D341Med (cell line): ENCODE measurements at places on chromosomes 12 and 14.

DNA sequence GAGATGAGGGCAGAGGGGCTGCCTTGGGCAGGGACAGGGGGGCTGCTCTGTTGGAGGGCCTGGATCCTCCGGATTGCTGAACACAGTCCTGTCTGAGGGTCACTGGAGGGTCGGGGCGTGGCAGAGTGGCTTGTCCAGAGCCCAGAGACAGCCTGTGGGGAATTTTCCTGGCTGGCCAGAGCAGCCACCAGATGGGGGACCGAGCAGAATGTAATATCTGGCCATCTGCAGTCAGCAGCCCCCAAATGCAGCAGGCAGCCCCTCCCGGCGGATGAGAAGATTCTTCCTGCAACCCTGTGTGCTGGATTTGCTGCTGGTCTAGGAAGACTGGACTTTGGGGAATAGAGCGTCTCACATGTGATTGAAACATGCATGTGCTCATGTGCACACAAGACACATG lies 23.3 kb upstream of the NOS1 start:
- no peak for DNase-seq

GRCh38 chr12:110885152-110885840 lies 35.1 kb downstream of the MYL2 start:
- DNase-seq, result no peak

DNA sequence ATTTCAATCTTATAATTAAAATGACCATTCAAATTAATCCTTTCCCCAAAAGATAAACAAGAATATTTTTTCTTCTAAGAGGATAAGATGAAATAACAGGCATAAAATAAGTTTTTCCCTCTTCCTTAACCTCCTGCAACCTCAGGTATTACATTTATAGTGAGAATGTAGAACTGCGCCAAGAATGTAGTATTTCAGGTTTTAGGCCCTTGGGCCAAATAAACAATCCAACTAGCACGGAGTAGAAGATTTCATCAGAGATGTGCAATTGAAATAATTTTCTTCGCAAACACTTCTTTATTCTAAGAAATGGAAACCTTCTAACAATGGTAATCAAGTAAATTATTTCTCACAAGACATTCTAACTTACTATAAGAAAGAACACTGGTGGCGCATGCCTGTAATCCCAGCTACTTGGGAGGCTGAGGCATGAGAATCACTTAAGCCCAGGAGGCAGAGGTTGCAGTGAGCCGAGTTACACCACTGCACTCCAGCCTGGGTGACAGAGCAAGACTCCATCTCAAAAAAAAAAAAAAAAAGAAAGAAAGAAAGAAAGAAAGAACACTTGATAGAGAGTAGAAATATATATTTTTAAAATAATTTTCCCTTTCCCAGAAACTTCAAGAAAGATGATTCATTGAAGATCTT lies 100.8 kb downstream of the TAOK3 start:
- DNase-seq, result no peak

GRCh38 chr14:103085106-103086091 lies 1.4 kb downstream of the LBHD2 start:
- no peak for DNase-seq

DNA sequence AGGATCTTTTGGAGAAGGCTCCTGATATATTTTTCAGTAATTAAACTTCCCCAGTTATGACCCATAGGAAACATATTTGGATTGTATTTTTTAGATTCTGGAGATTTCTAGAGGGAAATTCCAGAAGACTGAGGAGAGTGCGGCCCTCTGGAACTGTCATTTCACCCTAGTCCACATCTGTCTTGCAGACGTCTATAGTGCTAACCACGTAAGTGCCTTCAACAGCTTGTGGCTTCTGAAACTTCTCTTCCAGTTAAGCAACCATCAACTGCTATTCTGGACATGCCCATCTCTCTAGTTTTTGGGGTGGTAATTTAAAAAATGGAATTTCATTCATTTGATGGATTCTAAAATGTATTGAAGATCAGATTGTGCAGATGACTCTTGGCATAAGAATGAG lies 1098.8 kb downstream of the TMEM121 start:
- no peak for DNase-seq

DNA sequence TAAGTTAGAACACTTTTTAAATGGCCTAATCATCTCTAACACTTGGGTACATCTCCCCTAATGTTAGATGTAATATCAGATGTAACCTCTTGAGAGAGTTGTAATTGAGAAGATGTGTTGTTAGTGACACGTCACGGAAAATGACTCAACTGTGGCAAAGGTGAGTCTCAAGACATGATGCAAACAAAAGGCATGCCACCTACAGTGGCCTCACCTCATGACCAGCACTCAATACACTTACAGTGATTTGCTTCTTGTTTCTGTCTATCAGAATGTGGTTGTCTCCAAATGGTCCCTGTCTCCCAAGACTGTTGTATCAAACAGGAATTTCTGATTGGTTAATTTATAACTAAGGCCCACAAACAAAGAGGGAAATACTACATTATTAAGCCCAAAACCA lies 91.2 kb downstream of the SLC25A21 start:
- DNase-seq, result no peak

- DNase-seq, result no peak
Measured at GRCh38 chr12:96237465-96238077, 43.4 kb downstream of the ELK3 start.

GRCh38 chr12:33830070-33830469 lies 192.2 kb upstream of the ALG10 start:
- DNase-seq, result no peak

DNA sequence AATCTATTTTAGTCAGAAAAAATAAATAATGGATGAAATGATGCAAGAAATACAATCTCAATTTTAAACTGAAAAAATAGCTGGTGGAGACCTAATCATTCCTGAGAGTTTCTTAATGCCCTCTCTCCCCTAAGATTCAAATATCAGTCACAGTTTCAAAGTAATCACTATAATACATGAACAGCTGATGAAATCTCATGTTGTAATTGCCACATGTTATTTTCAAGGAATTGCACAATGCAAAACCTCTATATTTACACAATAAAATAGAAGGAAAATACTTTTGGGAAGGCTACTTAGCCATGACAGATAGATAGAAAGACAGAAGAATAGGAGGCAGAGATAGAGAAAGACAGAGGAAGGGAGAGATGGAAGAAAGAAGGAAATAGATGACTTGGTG lies 18.2 kb downstream of the IFNG-AS1 start:
- DNase-seq, result no peak

- DNase-seq, result no peak
Measured at GRCh38 chr12:53752192-53752601, 418 bp upstream of the CISTR start.

DNA sequence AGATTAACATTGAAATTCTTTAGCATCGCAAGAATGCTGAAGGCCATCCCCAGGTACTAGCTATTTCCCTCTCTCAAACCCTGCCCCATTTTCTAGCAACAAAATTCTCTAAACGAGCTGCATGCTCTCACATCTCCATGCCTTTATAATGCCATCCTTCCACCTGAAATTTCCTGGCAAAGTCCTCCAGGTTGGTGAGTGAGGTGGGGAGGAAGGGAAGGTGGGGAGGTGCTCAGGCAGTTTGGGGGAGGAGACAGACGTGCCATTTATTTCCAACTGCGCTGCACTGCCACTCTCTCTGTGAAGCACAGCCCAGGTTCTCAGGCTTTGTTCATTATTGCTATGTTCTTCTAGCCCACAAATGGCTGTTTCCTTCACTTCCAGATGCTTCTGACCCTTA lies 208.4 kb downstream of the PAWR start:
- no peak for DNase-seq

DNA sequence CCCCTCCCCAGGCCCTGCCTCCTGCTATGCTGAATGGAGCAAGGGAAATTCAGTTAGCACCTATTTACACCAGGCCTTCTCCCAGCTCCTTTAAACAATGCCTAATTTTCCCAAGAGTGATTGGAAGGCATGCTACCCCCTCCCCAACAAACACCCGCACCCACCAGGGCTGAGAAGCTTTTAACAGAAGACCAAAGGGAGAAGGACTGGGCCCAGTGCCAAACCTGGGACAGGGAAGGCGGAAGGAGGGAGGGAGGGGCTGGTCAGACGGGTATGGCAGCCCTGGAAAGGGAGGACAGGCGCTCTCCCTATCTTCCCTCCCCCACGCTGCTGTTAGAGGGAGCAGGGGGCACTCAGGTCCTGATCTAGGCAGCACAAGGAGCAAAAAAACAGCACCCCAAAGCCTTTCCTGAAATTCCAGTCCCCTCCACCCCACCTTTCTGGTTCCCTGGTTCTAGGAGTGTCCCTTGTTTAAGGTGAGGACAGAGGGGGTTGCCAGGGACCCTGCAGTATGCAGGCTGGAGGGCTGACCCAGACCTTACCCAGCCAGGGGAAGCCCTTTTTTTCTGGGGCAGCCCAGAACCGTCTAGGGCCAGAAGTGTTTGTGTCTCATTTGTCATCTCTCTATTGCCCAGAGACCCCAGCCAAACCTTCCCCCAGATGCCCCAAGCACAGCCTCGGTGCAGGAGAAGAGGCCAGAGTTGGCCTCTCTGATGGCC lies 2.4 kb upstream of the KRT8 start:
- DNase-seq, result no peak

GRCh38 chr12:6336889-6337853 lies 4.7 kb downstream of the TNFRSF1A start:
- DNase-seq, result no peak

- no peak for DNase-seq
Measured at GRCh38 chr14:74702293-74702692, 10.6 kb downstream of the AREL1 start.

GRCh38 chr14:95703341-95703740 lies 10.6 kb downstream of the TCL1A start:
- no peak for DNase-seq

DNA sequence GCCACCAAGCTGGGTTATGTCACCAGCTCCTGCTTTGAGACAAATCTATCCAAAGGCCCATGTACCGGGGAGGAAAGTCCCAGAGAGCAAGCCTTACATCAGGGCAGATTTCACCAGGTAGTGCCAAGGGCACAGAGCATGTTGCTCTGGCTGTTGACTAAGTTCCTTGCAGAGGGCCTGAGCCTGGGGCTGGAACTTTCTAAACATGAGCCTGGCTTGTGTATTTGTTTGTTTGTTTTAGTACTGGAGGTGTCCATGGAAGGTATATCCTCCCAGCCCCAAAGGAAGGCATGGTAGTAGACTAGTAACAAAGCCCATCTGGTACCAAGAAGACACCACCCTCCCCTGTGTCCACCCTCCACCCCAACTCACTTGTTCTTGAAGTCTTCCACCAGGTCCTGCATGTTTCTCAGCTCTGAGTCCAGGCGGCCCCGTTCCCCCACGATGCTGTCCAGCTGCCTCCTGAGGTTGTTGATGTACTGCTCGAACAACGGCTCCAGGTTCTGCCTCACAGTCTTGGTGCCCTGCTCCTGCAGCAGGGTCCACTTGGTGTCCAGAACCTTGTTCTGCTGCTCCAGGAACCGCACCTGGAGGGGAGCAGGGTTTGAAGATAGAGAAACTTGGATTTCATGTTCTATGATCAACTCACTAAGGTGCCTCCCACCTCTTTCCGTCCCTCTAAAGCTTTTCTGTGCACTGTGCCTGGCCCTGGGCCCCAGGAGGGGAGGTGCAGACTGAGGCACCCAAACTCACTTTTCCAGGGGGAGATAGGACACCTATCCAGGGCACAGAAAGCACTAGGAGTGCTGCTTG lies 1.4 kb downstream of the KRT5 start:
- DNase-seq, result peak; percentile 3

DNA sequence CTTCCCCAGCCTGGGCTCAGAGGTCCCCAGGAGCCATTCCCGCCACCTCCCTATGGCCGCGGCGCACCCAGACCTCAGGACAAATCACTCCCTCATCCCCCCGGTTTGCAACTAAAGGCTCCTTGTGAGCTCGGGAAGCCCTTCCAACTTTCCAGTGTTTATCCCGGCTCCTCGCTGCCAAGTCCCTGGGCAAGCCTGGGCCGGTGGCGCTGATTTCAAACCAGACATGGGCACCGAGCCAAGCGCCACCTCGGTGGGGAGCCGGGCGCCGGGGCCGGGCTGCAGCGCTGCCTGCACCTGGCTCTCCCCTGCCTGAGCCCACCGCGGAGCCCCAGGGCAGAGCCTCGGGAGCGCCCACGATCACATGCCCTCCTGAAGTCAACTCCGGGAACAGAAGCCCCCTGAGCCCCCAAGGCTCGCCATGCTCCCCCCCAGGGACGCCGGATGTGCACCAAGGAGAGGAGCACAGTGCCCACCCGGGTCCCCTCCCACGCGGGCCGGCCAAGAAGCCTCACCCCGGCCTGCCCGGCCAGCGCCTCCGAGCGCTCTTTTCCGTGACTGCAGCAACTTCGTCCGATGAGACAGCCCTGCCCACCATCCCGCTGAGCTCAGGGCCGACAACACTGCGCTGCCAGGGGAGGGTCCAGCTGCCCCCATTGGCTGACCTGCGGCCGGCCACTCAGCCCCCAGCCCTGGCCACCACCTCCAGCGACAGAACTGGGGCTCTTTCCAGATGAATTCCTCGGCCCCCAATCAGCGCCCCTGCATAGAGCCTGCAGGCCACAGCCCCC lies 50.0 kb downstream of the NCOR2 start:
- DNase-seq, result peak; percentile 88

- DNase-seq, result no peak
Measured at GRCh38 chr12:122999986-123000420, 19.5 kb downstream of the ARL6IP4 start.

DNA sequence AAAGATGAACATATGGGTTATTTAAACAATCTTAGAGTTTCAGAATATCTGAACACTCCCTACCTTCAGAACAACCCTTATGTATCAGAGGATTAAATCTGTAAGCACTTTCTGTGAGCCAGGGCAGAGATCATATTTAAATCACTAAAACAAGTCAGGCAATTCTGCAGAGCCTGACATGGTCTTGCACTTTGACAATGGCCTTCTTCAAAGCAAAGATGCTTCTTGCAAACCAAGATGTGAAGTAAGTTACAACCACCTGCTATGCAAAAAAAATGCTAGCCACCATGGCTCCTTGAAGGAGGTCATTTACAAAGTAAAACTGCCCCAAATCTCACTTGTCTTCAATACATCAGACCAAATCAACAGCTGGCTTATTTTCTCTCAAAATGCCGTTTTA lies 3.2 kb downstream of the PPP1CC start:
- no peak for DNase-seq

- DNase-seq, result no peak
Measured at GRCh38 chr14:69648480-69649451, 37.4 kb downstream of the SUSD6 start.

- DNase-seq, result peak; percentile 38
Measured at GRCh38 chr12:104064842-104065427, 604 bp downstream of the HCFC2 start.

DNA sequence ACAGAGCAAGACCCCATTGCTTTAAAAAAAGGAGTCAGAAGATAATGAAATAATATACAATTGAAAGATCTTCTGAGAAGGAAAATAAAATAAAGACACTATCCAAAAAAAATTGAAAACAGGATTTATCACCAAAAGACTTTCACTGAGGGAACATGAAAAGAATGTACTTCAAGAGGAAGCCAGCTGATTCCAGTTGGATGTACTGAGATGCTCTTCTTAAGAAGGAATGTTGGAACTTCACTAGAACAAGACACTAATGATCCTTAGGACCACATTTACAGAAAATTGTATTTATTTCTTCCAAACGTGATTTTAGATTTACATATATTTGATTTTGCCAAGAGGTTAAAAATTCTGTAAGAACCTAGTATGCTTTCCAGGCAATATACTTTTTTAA lies 65.6 kb upstream of the CNOT2 start:
- DNase-seq, result no peak
